Epithelial cell of proximal tubule (primary cell): ENCODE measurements at places on chromosomes 6 and 20. TPM values are rescaled to one million over a fixed set of nuclear protein-coding genes. Genes with fewer than 3 reads are reported as not detected.

GRCh38 chr6:48505621-48506020, 394.6 kb upstream of the PTCHD4 start:
- peak; percentile 61 for DNase-seq

DNA sequence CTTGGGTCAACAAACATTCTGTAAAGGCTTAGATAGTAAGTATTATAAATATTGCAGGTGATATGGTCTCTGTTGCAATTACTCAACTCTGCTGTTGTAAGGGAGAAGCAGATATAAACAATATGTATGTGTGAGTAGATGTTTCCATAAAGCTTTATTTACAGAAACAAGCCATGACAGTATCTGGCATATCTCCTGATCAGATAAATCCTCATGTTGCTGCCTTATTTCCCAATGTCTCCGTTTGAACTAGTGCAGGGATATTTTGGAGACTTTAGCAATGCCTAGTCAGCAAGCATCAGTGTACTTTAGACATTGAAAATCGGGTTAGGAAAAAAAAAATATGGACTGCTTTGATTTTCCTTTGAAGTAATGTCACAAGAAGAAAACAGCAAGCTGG, 96.1 kb downstream of the LAMA2 start:
- DNase-seq: no peak

DNA sequence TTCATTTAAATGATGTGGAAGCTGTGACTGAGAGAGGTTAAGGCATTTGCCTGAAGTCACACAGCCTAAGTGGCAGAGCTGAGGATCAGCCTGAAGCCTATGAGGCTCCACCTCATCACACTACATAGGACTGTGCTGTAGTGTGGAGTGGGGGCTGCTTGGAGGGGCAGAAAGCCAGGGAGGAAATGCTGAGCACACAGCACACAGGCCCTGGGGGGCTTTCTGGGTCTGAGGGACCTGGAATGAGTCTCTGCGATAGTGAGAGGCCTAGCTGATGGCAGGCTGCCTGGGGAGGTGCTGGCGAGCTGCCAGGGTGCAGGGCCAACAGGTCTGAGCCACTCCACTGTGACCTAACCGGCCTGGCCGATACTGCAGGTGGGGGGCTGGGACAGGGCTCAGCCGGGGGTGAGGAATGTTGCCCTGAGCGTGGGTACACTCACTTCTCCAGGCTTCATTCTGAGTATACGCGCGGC, 2.2 kb upstream of the ARHGAP40 start:
- no peak for DNase-seq

The FHL5 gene
- not detected in 2 replicates for total RNA-seq

DNA sequence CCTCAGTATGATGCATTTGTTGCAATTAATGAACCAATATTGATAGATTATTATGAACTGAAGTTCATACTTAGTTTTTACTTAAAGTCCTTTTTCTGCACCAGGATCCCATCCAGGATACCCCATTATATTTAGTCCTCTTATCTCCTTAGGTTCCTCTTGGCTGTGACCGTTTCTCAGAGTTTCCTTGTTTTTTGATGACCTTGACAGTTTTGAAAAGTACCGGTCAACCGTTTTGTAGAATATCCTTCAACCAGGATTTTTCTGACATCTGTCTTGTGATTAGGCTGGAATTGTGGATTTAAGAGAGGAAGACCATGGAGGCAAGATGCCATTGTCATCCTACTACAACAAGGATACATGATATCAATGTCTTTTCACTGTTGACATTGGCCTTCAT, 98.0 kb upstream of the F13A1 start:
- no peak for DNase-seq

DNA sequence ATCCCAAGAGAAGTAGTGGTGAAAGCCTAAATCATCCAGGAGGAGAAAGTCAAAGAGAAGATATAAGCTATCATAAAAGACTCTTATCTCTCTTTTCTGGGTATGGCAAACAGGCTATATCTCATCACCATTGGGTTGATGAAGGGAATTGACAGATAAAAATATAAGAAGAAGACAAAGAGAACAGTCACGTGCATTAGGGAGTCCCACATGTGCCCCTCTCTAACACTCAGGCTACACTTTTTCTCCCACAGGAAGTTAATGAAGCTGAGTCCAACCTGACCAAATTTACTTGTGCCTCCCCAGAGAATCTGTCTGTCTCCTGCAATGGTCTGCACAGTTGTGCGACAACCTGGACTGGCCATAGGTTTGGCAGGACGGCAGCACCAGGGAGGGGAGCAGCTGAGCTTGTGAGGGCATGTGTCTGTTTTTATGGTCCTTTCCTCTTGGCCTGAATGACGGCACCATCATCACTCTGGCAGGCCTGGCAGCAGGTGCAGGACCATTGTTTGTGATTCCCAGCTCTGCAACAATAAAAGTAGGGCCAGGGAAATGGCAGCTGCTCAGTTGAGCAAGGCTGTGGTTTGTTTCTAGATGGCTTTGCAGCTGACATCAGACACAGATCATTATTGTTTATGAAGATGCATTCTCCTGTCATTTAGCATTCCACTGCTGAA, 144.5 kb upstream of the MCHR2 start:
- no peak for DNase-seq

- no peak for DNase-seq
Measured at GRCh38 chr6:40732878-40733277, 145.7 kb upstream of the LRFN2 start.

DNA sequence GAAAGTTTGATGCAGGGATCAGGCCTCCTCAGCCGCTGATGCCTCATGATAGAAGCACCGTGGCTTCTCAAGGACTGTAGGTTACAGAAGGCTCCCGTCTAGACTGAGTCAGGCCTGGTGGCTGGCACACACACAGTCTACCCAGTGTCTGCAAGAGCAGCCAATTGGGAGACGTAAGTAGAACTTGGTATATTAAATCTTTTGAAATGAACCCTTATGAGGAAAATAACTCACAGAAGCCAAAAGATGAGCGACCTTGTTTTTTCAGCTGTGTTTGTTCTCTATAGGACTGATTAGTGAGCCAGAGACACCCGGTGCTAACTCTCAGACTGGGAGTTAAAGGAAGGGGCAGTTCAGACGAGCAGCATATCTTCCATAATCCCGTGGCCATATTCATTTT, 5.9 kb upstream of the PDE10A start:
- DNase-seq: no peak

The DDO gene
- total RNA-seq: 0.07 TPM in 1 of 2 replicates, not detected in the other

The CALHM4 gene
- not detected in 2 replicates for total RNA-seq

The SNAI1 gene
- total RNA-seq: 1.4 and 2.0 TPM in 2 replicates

GRCh38 chr6:41934278-41935192, 7.1 kb downstream of the CCND3 start:
- no peak for DNase-seq

The SIGLEC1 gene
- total RNA-seq: not detected in 2 replicates

DNA sequence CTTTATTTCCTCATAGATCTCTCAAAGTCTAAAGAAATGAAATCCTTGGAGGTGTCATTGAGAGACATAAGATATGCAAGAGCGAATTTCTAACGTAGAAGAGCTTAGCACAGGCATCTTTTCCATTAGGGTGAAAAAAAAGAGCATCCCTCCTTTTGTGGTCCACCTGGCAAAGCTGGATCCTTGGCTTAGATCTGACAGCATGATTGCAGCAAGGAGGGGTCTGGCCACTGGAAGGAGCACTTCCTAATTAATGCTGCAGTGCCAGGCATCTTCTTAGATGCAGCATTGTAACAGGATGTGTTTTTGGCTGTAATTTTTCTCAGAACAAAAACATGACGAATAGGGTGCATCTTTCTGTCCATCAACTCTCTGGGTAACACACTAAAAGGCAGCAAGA, 60.1 kb upstream of the TFAP2D start:
- no peak for DNase-seq

GRCh38 chr20:24981282-24981681, 11.3 kb downstream of the APMAP start:
- no peak for DNase-seq
